ENCODE measurements at places on chromosomes 1 and 21. TPM values are rescaled to one million over a fixed set of nuclear protein-coding genes. Genes with fewer than 3 reads are reported as not detected.

- no peak for DNase-seq
These were observed 30.0 kb upstream of the RBM15 start for GRCh38 chr1:110309139-110309538.

GRCh38 chr1:186518822-186519381, 58.0 kb upstream of the PDC start:
- DNase-seq: no peak

GRCh38 chr1:33237579-33237978, 18.7 kb upstream of the ZNF362 start:
- no peak for DNase-seq

DNA sequence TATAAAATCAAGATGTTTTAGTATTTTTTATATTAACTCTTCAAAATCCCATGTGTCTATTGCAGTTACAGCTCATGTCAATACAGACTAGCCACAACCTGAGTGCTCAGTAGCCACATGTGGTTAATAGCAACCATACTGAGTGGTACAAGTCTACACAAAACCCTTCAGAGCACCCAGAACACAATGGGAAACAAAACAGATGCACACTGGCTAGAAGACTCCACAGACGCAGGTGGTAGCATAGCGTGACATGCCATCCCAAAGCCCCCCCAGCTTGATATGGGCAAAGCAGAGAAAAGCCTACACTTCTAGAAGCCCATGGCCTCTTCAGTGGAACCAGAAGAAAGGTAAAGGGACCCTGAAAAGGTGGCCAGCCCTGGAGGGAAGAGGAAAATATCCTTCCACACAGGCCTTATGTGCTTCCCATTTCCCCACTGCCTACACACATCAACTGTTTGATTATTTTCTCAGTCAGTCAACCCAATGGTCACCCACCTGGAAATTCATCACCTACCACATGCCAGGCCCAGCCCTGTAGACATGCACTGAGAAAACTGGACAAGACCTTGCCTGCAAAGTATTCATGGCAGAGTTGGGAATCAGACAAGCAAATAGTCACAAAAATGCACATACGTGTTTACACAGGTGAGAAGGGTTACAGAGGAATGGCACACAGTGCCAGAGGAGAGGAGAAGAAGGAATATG, 175.0 kb downstream of the VAV3 start:
- DNase-seq: no peak

Gene TMCO1
- total RNA-seq: 102 TPM

Gene MRAP
- not detected for total RNA-seq

Gene KRTAP13-2
- not detected for total RNA-seq

Gene MANEAL
- 4.0 TPM for total RNA-seq

Gene KCNE2
- not detected for total RNA-seq

Data from activated T-helper 1 cell treated with anti-CD3 and anti-CD28 coated beads, Interleukin-12 subunit alpha, Interleukin-12 subunit beta, Interleukin-2, Interleukin-4 antibody, amounts not matched to agents 30 ng/mL and 10 ng/mL and 1 ng/mL, durations not matched to agents 14 hours and 24 hours and 36 hours (primary cell).